ENCODE measurements at places on chromosomes 12 and 14. TPM values are rescaled to one million over a fixed set of nuclear protein-coding genes. Genes with fewer than 3 reads are reported as not detected.

ADAMTS20 gene
- not detected for total RNA-seq

SOS2 gene
- 7.7 TPM for total RNA-seq

FBXO34 gene
- total RNA-seq, result 14.7 TPM

ESR2 gene
- total RNA-seq, result not detected
